ENCODE measurements at places on chromosomes 1 and 21. TPM values are rescaled to one million over a fixed set of nuclear protein-coding genes. Genes with fewer than 3 reads are reported as not detected.

GRCh38 chr1:216221260-216221700, 202.0 kb downstream of the USH2A start:
- DNase-seq: peak; percentile 19
- H3K27me3 ChIP-seq: no peaks in the 10 kb centered on the region
- no peak overlapping the region for H3K27ac ChIP-seq
- H3K4me1 ChIP-seq: no peaks in the 10 kb centered on the region

GRCh38 chr1:121408354-121408753, 223.6 kb downstream of the SRGAP2C start:
- H3K27ac ChIP-seq: no peak overlapping the region
- no peaks in the 10 kb centered on the region for H3K27me3 ChIP-seq
- H3K4me1 ChIP-seq: no peaks in the 10 kb centered on the region
- no peaks in the 10 kb centered on the region for H3K36me3 ChIP-seq
- no peak for DNase-seq

DNA sequence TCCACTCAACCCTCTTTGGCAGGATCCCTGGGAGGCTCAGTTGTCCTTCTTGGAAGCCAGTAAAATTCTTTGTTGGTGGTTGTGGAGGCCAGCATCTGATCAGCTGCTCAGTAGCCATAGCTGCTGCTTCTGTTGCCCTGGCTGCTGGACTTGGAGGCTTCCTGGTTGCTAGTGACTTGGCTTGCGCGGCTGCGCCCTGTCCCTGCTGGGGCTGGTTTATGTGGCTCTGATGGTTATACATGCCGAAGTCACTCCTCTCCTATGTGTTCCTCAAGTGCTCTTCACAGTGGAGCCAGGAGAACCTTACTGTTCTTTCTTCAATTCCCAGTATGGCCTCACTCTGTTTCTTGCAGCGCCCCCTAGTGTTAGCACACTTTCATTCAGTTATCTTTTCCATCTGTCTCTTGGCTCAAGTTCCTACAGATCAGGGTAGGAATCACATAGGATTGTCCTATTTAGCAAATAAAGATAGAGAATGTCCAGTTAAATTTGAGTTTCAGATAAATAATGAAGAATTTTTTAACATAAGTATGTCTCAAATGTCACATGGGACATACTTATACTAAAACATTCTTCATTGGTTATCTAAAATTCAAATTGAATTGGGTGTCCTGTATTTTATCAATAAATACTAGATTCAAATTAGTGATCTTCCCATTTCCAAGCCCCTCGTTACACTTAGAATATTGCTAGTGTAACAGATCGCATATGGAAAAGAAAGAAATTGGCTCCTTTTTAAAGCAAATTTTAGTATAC, 176.5 kb downstream of the TGFB2 start:
- no peaks in the 10 kb centered on the region for H3K27me3 ChIP-seq
- no peaks in the 10 kb centered on the region for H3K36me3 ChIP-seq
- DNase-seq: no peak

DNA sequence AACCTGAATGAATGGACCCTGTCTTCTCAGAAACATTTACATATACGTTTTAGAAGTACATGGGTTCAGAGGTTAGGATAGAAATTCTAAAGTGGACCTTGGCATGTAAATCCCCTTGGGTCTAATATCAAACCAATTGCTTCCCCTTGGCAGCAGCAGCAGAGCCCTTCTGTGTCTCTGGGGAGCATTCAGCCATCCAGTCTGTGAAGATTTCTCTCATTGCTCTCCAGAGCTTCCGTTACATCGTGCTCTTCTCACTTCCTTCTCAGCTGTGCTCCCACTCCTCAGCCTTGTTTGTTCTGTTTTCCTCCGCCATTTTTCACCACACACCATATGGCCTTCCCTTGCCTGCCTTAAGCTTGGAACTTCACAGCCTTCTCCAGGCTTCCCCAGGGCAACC, 61.5 kb upstream of the ATP1B1 start:
- H3K4me1 ChIP-seq: peaks cover 34% of the 10 kb centered on the region
- H3K27ac ChIP-seq: no peak overlapping the region
- no peak overlapping the region for H3K4me3 ChIP-seq
- no peak for DNase-seq

- H3K36me3 ChIP-seq: no peaks in the 10 kb centered on the region
- H3K4me1 ChIP-seq: no peaks in the 10 kb centered on the region
- no peak overlapping the region for H3K4me3 ChIP-seq
- H3K27me3 ChIP-seq: no peaks in the 10 kb centered on the region
Observed at GRCh38 chr1:3874736-3875135, 17.5 kb downstream of the DFFB start.

GRCh38 chr21:42475526-42476387, 20.3 kb downstream of the RSPH1 start:
- no peaks in the 10 kb centered on the region for H3K27me3 ChIP-seq
- no peaks in the 10 kb centered on the region for H3K36me3 ChIP-seq
- H3K27ac ChIP-seq: no peak overlapping the region
- DNase-seq: no peak
- H3K4me3 ChIP-seq: no peak overlapping the region

DNA sequence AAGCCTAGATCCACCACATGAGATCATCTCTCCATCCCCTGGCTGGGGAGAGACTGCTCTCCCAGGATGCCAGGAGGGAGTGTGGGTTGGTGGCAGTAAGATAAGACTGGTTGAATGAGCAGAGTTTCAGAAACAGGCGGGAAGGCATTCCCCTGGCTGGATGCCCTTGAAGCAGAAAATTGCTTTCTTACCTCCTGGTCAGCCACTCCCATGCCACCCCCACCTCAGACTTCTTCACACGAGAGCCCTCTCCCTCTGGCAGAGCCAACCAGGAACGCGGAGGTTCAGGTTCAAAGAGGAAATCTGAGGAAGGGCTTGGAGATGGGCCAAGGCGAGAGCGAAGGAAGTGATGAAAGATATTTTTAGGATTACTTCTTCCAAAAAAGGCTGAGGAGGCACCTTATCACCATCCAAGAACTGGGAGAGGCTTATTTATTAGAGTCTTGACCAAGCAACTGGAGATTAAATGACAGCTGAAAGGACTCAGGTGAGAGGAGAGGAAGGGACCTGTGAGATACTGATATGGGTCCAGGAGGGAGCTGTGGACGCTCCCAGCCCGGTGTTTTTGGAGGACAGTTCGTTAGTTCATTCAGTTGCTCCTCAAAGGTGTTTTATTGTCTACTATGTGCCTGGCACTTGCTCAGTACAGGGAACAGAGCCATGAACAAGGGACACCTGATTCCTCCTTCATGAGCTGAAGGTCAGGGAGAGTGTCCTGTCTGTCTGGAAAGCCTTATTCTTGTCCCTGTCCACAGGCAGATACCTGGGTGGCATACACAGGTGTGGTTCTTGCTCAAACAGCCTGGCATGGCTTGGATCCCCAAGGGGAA, 18.9 kb upstream of the SLC26A9 start:
- peak overlapping the region; percentile 20 for H3K4me3 ChIP-seq
- peaks cover 67% of the 10 kb centered on the region for H3K4me1 ChIP-seq
- H3K27ac ChIP-seq: peak overlapping the region; percentile 97
- DNase-seq: peak; percentile 86

GRCh38 chr1:53500204-53501064, 41.2 kb downstream of the DMRTB1 start:
- H3K27ac ChIP-seq: no peak overlapping the region
- H3K36me3 ChIP-seq: no peaks in the 10 kb centered on the region
- peaks cover 17% of the 10 kb centered on the region for H3K27me3 ChIP-seq
- H3K4me1 ChIP-seq: no peaks in the 10 kb centered on the region

DNA sequence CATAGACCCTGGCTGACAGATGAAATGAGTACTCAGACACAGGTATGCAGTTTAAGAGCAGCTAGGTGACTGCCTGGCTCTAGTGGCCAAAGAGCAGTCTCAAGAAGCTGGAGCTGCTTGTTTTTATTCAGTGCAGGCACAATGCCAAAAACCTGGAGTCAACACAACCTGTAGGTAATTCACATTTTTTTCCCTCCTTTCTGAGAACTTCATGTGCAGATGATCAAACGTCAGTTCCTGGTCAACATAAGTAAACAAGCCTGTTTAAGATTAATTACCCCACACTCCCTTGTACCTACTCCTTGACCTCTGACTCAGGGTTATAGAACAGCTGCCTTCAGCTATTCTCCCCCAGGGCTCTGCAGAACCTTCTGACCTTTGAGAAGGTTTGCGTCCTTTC, 17.3 kb upstream of the ACADM start:
- H3K4me1 ChIP-seq: peaks cover 34% of the 10 kb centered on the region
- DNase-seq: peak; percentile 14
- no peaks in the 10 kb centered on the region for H3K27me3 ChIP-seq
- H3K4me3 ChIP-seq: no peak overlapping the region

DNA sequence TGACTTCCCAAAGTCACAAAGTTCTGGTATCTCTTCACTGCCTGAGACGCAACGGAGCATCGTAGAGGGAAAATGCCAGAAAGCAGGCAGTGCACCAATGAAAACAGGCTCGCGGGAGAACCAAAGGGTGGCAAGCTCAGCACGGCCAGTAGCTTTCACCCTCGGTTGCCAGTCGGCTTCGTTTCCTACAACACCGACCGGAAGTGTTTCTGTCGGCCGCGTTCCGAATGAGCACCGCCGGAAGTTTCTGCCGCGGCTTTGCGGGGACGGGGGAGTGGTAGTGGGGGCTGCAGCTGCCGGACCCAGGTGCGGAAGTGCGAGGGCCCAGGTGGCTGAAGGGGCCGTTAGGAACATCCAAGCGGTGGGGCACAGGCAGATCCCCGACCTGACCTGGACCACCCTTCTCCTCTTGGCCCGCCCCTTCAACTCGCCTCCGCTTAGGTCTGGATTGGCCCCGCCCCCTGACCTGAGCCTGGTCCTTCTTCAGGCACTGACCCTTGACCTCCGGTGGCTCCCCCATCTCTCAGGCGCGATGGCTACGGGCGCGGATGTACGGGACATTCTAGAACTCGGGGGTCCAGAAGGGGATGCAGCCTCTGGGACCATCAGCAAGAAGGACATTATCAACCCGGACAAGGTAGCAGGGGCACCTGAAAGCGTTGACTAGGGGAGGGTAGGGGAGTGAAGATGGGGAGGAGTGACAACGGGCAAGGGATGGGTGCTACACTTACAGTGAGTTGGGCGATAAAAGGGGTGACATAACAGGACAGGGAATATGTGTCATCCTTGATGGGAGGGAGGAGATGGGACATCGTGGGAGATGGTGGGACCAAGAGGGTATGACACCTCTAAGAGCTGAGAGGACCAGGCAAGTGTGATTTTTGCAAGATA, at the start of gene DMAP1:
Gene DMAP1 (plus strand): TSS at position 250 of the 891 bp plus-strand sequence. CDS start 283 bp downstream, at position 533.
- H3K4me1 ChIP-seq: peaks cover 17% of the 10 kb centered on the region
- H3K4me3 ChIP-seq: peak within 1 kb of the TSS; percentile 86
- peak; percentile 65 for DNase-seq
- no peaks in the 10 kb centered on the region for H3K36me3 ChIP-seq
- H3K27ac ChIP-seq: peak within 1 kb of the TSS; percentile 27
- no peaks in the 10 kb centered on the region for H3K27me3 ChIP-seq

DNA sequence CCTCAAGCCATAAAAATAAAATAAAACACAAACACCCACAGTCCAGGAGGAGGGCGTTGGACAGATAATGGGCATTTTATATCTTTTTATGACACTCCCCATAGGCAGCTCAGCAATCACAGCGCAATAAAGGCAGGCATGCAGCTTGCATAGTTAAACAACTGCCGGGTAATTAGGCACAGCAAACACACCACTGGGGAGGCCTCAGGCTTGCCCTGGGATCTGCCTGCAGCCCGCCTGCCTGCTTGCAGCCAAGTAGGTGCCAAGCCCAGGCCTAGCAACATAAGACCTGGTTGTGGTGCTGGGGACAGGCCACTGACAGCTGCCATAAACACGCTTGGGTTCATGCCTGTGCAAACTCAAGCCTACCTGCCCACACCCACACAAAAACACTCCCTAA, 54.2 kb downstream of the DMAP1 start:
- no peak overlapping the region for H3K27ac ChIP-seq
- no peaks in the 10 kb centered on the region for H3K36me3 ChIP-seq
- no peaks in the 10 kb centered on the region for H3K4me1 ChIP-seq
- H3K27me3 ChIP-seq: no peaks in the 10 kb centered on the region

DNA sequence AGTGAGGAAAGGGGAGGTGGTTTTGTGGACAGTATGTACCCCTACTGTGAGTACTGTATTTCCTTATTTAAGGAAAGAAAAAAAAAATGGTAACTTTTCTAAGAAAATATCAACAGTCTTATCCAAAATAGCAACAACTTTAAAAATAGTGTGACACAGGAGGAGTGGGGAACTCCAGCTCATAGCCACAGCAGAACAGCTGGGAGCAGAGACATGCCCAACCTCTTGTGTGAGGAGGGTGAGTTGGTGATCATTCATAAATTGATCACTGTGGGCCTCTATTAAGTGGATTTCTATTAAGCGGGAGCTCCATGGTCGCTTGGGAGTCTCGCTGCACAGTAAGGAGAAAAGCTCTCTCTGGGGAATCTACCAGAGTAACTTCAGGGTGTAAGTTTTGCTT, 158.8 kb upstream of the DUSP10 start:
- no peak for DNase-seq
- no peak overlapping the region for H3K27ac ChIP-seq
- no peak overlapping the region for H3K4me3 ChIP-seq
- peaks cover 16% of the 10 kb centered on the region for H3K4me1 ChIP-seq
- H3K27me3 ChIP-seq: no peaks in the 10 kb centered on the region

- H3K36me3 ChIP-seq: 0 out of 2 replicates have a peak, but pooled peaks cover 19% of the 10 kb centered on the region
- no peak for DNase-seq
- H3K27ac ChIP-seq: no peak overlapping the region
- H3K4me1 ChIP-seq: no peaks in the 10 kb centered on the region
- H3K27me3 ChIP-seq: no peaks in the 10 kb centered on the region
Observed at GRCh38 chr1:1564268-1564667, 10.4 kb downstream of the SSU72 start.

GRCh38 chr1:88175631-88176226, 508.3 kb upstream of the PKN2 start:
- peak; percentile 40 for DNase-seq
- no peak overlapping the region for H3K4me3 ChIP-seq
- H3K27me3 ChIP-seq: no peaks in the 10 kb centered on the region
- H3K27ac ChIP-seq: no peak overlapping the region

DNA sequence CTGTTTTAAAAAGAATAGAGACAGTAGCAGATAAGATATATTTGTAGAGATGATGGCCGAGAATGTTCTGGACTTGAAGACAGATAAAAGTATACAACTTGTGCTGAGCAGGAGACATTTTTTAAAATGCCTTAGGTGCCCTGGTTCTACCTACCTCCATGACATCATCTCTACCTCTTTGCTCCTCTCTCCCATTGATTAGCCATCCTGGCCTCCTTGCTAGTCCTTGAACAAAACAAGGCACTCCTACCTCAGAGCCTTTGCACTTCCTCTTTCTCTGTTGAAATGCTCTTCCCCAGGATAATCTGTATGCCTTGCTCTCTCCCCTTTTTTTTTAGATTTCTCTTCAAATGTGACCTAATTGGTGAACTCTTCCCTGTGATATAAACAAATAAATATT, 92.6 kb upstream of the MAGI3 start:
- no peaks in the 10 kb centered on the region for H3K36me3 ChIP-seq
- DNase-seq: no peak
- no peaks in the 10 kb centered on the region for H3K27me3 ChIP-seq

- no peak overlapping the region for H3K4me3 ChIP-seq
- H3K4me1 ChIP-seq: no peaks in the 10 kb centered on the region
- H3K36me3 ChIP-seq: no peaks in the 10 kb centered on the region
- H3K27ac ChIP-seq: no peak overlapping the region
- H3K27me3 ChIP-seq: no peaks in the 10 kb centered on the region
Observed at GRCh38 chr1:78351551-78352216, 139.1 kb upstream of the PTGFR start.

DYRK3 gene
- total RNA-seq: 3.3 TPM

SETDB1 gene
- total RNA-seq: 45.6 TPM

SPRR4 gene
- total RNA-seq: not detected

DAB1 gene
- not detected for total RNA-seq

AGO4 gene
- total RNA-seq: 12.4 TPM

TMPRSS3 gene
- total RNA-seq: 4.3 TPM

All from PC-9 (cell line).